Cortex of kidney (tissue), 1 donor: ENCODE measurements at places on chromosomes 12 and 14.

GRCh38 chr12:123142921-123143735 lies 7.8 kb downstream of the PITPNM2 start:
- no peak for DNase-seq

- no peak for DNase-seq
These were observed 38.2 kb downstream of the RAD52 start for GRCh38 chr12:911191-911826.

- DNase-seq: no peak
These were observed 23.8 kb upstream of the GALNT9 start for GRCh38 chr12:132352896-132353800.

- DNase-seq: no peak
These were observed 54.3 kb downstream of the SLC41A2 start for GRCh38 chr12:104903648-104904423.

GRCh38 chr14:74364271-74364880 lies 16.1 kb downstream of the VRTN start:
- no peak for DNase-seq

- DNase-seq: no peak
These were observed 281.5 kb downstream of the TMEM117 start for GRCh38 chr12:44117337-44117736.

- no peak for DNase-seq
These were observed at the start of gene CACNA2D4 for GRCh38 chr12:1918081-1918883. Gene CACNA2D4 (minus strand): TSS chr12:1918652. CDS start chr12:1918473, 179 bp downstream.

DNA sequence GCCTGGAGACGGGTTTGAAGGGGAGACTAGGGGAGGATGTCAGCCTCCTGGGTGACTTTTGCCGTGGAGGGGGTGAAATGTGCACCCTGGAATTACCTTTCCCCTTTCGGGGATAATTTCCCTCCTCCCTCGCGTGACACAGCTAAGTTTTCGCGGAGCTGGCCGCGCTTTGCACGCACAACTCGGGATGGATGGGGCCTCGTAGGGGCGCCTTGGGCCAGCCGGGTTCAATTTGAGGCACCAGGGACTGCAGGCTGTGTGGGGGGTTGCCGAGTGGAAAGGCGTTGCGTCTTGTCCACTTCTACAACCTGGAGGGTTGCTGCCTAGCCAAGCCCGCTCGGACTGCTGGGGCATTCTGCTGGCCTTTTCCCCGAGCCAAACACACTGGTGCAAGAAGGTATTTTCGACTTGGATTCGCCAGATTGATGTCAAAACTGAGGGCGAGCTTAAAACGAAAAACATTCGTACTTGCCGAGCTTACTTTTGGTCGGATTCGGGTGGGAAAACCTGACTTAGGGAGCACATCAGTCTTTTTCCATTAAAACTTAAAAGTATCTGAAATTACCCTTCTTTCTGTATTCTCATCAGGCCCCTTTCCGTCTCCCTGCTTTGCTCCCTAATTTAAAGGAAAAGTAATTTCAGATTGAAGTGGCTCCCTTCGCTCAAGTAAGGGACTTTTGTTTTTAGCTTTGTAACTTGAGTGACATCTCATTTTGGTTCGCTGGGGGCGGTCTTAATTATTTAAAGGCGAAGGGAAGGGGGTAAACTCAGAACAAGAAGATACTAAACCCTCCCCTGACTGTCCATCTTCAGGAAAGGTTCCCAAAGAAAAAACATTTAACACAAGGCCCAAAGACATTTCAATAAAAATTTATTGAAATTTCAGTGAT lies 14.3 kb downstream of the TBX3 start:
- no peak for DNase-seq

DNA sequence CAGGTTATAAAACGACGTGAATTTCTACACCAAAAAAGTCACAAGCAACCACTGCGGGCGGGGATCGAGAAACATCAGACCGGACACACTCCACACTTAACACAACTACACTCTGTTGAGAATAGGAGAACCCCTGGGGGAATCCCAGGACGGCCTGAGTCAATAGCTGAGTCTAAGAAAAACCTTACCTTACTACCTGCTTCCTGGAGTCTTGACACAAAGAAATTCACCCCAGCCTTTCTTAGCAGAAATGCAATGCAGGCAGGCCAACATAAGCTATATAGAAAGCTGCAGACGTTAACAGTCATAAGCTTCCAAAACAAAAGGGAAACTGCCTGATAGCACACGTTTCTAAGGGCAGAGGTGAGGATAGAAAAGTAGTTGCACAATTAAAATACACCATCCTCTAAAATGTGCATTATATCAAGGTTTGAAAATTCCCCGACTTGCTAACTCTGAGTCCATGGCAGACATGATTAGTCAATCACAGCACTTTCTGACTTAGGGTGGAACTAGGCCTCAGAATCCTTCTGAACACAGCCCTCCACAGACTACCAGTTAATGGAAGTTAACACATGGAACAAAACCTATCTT lies 68.0 kb downstream of the CCDC88C start:
- DNase-seq: no peak

GRCh38 chr12:127830065-127830460 lies 436.9 kb upstream of the TMEM132C start:
- DNase-seq: no peak

DNA sequence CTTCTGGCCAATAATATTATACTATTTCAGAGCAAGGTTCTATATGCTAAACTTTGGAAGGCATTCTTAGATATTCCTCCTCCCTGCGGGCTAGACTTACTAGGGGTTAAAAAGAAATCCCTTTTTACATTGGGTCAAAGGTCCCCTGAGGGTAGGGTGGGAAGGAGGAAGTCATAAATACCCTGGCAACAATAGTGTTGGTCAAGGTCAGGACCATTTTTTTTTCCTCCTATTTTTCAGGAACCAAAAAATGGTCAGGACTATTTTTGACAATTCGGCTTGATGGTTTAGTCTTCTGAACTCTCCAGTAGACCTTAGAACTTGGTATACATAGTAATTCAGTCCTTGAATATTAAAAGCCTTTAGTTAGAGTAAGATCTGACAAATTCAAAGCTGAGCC lies 4.5 kb upstream of the NANOG start:
- no peak for DNase-seq

DNA sequence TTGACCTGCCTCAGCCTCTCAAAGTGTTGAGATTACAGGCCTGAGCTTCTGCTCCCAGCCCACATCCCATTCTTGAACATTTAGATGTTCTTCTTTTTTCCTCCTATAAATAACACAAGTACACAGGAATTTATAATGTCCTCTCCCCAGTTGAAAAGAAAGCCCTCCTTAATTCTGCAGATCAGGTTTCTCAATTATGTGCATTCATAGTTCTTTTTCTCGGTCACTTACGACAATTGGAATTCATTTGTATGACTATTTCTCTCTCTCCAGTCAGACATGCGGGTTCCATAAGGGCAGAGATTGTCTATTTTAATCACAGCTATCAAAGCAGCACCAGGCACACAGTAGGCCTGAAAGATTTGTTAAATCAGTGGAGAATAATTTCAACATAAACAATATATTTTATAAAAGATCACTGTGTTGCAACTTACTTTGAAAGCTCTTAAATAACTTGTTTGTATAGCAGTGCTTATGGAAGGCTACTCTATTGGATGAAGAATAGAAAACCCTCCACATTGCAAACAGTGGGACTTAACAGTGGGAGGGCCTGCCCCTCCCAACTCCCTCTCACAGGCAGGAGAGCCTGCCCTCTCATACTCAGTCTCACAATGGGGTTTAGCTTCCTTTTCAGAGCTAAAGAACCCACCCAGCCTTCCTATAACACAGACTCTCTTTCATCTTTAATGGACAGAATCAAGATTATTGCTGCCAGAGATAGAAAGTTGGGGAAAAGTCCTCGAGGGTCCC lies 84.1 kb upstream of the TRAF3 start:
- DNase-seq: no peak

DNA sequence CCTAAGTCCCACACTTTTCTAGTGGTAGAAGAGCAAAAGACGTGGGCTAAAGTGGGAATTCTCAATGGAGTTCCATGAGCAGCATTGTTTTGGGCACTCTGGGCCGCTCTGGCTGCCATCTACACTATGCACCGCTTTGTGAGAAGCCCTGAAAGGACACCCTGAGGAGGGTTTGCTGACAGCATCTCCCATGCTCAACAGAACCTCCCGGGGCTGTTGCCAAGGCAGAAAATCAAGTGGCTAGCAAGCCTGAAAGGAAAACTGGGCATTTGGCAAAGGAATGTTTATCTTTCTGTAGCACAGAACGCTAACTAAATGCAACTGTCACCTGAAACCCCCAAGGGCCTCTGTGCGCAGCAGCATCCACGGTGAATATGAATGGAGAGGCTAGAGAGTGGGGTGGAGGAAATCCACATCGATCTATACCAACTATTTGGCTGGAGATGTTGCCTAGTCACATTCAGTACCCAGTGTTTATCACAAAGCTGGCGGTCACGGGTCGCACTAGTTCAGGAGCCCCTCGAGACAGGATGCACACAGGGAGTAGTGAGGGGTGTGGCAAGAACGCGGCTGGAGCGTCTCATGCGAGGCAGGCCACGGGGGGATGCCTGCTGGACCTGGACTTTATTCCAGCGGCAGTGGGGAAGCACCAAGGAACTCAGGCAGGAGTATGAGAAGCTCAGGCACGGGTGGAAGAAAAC lies 14.2 kb downstream of the APPL2 start:
- no peak for DNase-seq

DNA sequence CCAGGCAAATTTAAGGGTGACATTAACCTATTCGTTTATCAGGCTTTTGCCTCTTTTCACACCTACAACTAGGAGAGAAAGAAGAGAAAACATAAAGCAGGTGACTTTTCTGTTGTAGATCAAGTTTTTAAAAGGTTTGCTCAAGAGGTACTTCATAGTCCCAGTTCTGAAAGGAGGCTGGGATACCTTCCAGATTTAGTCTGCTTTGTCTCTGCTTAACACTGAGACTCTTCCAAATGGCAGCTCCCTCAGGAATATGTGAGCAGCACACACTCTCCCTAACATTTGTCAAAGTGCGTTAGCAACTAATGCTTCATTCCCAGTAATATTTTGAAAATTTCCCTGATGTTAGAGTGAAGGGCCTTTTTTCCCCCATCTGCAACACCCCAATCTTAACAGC lies 133.7 kb upstream of the RASSF8 start:
- no peak for DNase-seq

- DNase-seq: no peak
These were observed 27.9 kb upstream of the MYF6 start for GRCh38 chr12:80679346-80680131.

- no peak for DNase-seq
These were observed 108.5 kb downstream of the SCARB1 start for GRCh38 chr12:124754949-124755800.

GRCh38 chr14:58059126-58059525 lies 92.9 kb downstream of the ARMH4 start:
- DNase-seq: no peak

DNA sequence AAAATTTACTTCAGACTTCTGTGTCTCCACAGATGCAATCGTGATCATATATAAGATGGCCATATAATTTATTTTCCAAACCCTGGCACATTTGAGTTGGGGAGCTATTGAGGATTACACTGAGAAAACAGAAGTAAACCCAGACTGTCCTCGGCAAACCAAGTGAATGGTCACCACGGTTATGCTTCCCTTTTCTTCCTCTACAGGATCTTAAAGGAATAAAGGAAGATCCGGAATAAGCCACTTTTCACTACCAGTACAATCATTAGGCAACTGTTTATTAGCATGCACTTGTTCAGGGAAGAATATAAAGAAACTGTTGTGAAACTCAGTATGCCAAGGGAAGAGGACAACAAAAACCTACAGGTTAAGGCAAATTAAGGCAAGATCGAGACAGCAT lies 27.6 kb downstream of the SBNO1 start:
- no peak for DNase-seq

- no peak for DNase-seq
These were observed 276 bp upstream of the BMAL2 start for GRCh38 chr12:27332407-27332713.

- no peak for DNase-seq
These were observed 568.7 kb downstream of the RPS29 start for GRCh38 chr14:49017447-49017846.

DNA sequence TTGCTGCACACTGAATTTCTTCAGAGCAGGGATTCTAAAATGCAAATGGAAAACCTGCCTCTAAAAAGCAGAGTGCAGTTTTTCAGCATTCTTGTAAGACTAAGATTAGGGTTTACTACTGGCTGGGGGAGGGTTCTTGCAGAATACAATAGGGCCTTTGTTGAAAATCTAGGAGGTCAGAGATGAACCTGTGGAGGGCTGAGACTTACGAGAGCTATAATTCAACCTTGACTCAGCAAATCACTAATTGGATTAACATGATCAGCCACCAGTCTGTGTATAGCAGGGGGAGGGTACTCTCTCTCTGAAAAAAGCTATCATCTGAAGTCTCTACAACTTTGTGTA lies 92.6 kb upstream of the HIF1A start:
- DNase-seq: no peak

GRCh38 chr14:103456167-103456835 lies 66.3 kb downstream of the CKB start:
- no peak for DNase-seq

- DNase-seq: no peak
These were observed 11.6 kb downstream of the DEGS2 start for GRCh38 chr14:100147691-100148464.

DNA sequence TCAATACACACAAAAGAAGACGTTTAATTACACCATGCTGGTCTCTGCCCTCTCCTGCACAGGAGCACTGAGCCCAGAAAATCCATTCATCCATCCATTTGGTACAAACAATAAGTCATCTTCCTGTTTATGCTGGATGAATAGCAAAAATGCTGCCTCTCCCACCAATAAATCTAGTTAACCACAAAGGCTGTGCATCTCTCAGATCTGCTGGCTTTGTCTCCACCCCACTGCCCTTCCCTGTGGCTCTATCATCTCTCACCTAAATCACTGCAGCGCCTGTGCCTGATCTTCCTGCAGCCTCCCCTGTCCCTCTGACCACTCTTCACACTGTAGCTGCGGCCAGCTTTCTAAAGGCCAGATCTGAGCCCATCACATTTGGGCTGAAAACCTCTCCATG lies 72.9 kb upstream of the DDX11 start:
- no peak for DNase-seq

- DNase-seq: no peak
These were observed 65.9 kb upstream of the NUDT4 start for GRCh38 chr12:93311827-93312226.

- DNase-seq: no peak
These were observed 412.4 kb downstream of the PCNX1 start for GRCh38 chr14:71319666-71320065.

GRCh38 chr14:91263329-91263728 lies 18.8 kb upstream of the GPR68 start:
- no peak for DNase-seq

DNA sequence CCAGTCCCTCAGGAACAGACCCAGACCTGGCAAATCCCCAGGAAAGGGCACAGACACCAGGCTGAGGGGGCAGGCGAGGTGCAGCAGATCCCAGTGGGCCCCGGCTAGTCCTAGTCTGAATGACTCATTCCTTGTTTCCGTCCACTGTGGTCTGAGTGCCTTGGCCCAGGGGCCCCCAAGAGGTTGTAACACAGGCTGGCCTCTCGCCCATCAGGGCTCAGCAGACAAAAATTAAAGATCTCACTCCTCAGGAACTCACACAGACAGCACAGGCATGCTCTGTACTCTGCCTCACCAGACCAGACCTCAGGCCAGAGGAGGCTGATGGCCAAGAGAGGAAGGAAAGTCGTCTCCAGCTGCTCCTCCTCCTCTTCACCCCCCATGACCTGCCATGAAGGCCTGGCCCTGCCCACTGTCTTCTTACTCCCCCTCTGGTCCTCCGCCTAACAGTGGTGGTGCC lies 7.7 kb upstream of the LTBP2 start:
- DNase-seq: no peak

GRCh38 chr12:81257947-81258551 lies 180.2 kb downstream of the ACSS3 start:
- DNase-seq: no peak
